ENCODE measurements at places on chromosomes 3 and 15.

GRCh38 chr15:76160426-76161152 lies 100.8 kb downstream of the TMEM266 start:
- no peak for DNase-seq

DNA sequence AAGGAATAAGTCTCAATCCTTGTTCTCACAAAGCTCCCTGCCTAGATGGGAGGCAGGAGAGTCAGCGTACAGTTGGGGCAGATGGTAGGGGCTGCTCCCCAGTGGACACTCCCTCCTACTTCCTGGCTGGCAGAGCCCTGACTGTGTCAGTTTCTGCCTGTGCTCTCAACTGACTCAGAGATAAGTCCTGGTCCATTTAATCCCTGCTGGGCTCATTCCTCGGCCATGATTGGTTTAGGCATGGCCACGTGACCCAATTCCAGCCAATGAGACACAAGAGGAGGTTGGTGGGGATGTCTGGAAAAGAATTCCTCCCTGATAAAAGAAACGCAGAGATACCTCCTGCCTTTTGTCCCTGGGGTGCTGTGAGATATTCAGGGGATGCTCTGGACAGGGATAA lies 118.1 kb upstream of the SLC6A11 start:
- DNase-seq: peak; percentile 13

- DNase-seq: no peak
Observed at GRCh38 chr3:39285332-39285731, 5.5 kb upstream of the CX3CR1 start.

- DNase-seq: no peak
Observed at GRCh38 chr15:89656116-89656815, 999 bp upstream of the KIF7 start.

- no peak for DNase-seq
Observed at GRCh38 chr15:95150466-95150865, 919.1 kb downstream of the MCTP2 start.

DNA sequence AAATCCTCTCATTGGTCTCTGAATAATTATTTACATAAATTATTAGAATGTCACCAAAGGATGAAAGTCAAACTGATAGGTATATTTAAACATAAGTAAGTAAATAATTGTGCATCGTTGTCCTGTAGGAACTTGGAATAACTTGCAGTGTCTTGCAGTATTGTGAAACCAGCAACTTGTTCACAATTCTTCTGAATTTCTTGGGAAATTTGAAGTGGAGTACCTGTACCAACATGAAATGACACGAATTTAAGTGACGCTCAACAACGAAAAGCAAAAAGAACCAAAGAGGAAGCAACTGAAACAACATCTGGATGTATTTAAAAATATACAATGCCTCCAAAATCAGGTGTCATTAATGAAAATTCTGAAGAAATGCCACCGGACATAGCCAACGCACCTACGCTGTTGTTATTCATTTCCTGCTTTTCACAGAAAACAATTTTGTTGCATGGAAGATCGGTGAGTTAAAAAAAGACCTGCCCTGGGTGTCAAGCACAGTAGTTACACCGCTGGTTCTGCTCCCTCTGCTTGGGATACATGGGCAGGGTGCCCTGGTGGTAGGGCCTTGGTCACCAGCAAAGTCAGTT lies 112.5 kb downstream of the RPLP1 start:
- no peak for DNase-seq

DNA sequence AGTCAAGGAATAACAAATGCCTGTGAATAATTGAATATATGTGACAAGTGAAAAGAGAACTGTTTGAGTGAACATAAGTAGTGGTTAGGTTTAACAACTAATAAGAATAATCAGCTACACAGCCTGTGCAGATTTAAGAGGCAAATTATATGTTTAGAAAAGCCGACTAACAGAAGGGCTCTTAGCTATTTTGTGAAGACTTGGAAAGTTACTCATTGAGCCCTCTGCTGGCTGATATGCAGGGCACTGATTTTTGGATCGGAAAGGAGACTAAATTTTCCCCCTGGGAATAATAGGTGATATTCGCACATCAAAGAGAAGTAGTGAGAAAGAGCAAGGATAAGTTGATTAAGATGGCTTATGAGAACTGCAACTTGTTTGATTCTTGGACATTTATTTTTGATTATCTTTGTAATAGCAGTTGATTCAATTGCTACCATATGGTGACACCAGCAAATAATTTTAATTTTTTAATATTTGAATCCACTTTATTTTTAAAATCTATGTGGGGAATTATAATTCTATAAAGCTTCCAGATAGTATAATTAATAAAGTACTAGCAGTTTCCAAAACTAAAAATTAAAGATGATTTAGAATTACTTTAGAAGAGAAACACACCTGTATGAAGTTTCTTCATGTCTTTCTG lies 156.2 kb downstream of the NLGN1 start:
- DNase-seq: peak; percentile 65

DNA sequence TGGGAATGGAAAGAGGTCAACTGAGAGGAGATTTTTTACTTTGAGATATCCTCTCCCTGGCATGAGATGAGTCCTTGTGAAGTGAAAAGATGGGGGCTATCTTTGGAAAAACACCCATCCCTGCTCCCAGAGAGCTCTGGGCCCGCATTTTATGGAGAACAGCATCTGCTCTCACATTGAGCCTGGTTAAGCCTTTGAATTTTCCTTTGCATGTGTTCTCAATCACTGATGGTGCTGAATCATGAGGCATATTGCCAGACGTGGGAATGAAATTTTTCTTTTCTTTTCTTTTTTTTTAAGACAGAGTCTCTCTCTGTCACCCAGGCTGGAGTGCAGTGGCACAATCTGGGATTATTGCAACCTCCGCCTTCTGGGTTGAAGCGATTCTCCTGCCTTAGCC lies 24.4 kb downstream of the TMEM45A start:
- no peak for DNase-seq

DNA sequence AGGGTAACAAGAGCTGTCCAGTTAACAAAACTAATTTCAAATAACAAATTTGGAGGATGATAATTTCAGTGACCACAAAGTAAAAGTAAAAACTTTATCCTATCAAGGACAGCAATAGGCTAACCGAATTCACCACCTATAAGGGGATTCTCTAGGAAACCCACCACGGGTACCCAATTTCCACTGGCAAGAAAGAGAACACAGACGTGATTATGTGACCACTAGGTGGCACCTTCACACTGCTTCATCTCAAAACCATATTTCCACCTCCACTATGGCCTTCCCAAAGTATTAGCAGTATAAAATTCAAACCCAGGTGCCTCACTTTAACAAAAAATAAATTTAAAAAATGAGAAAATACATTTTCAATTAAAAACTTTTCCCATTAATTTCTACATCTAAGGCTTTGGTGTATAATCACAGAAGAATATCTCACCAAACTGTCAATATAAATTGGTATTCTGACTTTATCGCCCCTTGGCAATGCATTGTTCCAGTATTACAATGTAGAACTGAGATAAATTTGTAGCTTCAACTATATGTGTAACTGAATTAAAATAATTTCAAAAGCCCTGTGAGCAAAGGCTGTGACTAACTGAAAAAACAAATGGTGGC lies 96.5 kb downstream of the FSIP1 start:
- DNase-seq: peak; percentile 52

DNA sequence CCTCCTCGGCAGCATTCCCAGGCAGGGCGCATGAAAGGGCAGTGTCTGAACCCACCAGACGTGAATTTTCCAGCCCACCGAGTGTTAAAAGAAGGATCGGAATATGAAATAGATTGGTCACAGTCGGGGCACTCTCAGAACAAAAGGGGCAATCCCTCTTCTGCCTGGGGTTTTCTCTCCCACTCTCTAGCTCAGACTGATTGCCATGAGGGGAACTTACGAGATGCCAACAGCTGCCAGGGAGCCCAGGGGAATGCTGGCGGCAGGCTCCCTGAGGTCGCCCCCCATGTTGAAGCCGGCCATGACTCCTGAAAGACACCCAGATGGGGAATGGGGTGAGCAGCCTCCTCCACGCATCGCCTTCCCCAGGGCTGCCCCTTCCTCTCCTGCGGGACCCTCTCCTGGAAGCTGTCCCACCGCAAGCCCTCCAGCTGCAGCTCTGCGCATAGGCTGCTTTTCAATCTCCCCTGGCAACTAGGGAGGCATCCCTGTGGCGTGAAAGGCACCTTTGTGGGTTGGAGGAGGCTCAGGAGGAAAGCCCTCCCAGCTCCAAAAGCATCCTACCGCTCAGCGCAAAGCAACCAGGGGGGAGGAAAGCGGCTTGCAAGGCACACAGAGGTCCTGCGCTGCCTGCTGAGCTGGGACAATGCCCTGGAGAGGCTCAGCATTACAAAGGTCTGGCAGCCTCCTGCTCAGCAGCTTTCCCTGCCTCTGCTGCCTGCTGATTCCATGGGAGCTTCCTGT lies 64.8 kb upstream of the HEG1 start:
- no peak for DNase-seq

DNA sequence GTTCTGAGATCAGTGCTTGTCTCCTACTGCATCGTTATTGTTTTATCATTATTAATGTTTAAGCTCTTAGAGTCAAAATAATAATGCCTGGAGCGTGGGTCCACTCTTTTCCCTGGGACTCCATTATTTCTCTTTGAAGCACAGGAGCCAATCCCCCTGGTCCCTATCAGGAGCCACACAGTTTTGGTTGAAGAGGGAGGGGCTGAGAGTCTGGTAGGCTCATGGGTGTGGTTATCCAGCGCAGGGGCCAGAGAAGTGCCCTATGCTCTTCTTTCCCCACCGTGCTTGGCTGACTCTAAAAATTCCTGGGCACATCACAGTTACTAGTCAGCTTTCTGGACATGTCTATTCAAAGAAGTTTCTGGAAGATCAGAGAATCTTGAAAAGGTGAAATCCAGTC lies 121.5 kb downstream of the DNAJB8 start:
- DNase-seq: no peak

- DNase-seq: no peak
Observed at GRCh38 chr15:88040516-88040915, 216.0 kb downstream of the NTRK3 start.

DNA sequence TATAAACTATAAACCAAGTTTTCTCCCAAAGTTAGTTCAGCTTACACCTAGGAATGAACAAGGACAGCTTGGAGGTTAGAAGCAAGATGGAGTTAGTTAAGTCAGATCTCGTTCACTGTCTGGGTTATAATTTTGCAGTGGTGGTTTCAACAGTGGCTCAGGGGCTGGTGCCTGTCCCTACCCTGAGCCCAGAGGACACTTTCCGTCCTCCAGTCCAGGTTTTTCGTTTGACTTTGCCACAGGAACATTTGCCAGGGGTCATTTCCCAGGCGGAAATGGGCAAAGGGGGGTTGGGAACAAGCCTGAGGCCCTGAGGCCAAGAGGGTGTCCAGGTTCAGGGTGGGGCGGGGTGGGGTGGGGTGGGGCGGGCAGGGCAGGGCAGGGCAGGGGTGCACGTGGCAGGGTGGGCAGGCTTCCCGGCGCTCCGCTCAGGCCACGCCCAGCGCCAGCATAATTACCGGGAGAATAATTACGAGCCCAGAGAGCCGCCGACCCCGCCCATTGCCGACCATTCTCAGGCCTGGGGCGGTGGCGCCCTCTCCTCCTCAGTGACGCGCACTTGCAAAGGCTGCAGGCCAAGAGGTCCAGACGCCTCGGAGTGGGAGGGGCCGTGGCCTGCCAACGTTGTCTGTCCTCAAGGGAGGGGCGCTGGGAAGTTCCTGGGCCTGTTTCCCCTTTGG lies 70.4 kb downstream of the KLF13 start:
- peak; percentile 45 for DNase-seq

- DNase-seq: no peak
Observed at GRCh38 chr3:114552527-114552812, 258.6 kb downstream of the TIGIT start.

- no peak for DNase-seq
Observed at GRCh38 chr15:101118615-101119014, 133.2 kb downstream of the CHSY1 start.

DNA sequence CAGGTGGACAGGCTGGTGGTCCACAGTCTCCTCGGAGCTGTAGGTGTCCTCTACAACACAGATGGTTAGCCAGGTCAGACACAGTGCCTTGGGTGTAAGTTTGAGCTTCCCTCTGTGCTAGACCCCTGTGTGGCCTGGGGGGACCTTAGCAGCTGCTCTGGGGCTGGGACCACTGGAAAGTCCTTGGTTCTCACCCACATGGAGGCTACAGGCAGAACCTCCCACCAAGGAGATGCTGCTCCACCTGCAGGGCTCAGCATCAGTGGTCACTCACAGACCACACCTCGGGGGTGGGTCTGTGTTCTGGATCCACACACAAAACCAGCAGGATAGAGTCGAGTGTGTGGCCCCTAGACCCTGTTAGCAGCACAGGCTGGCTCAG lies 8.4 kb downstream of the RASL12 start:
- DNase-seq: no peak

GRCh38 chr3:177341736-177342419 lies 144.6 kb upstream of the TBL1XR1 start:
- no peak for DNase-seq

GRCh38 chr3:4220065-4220464 lies 83.1 kb upstream of the SETMAR start:
- no peak for DNase-seq

DNA sequence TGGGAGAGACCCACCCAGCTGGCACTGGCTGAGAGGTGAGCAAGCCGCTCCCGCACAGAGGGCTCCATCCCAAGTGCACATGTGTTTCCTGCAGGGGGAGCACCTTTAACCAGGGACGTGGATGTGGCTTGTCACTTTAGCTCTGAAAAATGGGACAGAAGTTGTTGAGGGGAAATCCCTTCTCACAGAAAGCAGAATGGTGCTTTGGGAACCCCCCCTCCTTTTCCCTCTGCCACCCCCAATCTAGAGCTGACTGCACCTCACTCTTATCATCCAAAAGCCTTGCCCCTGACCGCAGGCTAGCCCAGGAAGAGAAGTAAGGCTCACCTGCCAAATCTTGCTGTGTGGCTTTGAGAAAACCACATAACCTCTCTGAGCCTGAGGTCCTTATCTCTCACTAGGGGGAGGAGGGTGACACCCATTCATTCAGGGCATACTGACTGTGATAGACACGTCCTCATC lies 77.9 kb downstream of the RPN1 start:
- peak; percentile 24 for DNase-seq

DNA sequence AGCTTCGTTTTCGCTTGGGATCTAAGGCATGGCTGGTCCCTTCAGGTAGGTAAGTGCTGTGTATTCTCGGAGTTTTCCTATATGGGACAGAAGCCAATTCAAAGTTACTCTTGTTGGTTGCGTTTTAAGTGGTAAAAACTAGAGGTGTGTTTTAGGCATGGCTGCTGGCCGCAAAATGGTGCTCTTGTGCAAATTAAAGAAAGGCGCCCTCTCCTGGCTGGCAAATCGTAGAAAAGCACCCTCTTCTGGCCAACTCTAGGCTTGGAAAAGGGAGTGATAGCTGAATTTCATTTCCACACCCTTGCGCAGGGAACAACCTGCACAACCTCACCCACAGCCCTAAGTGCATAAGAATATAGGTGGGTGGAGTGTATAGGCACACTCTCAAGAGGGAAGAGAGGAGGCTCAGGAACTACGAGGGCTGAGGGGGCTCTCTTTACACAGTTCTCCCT lies 23.5 kb downstream of the DRD3 start:
- peak; percentile 36 for DNase-seq

- DNase-seq: no peak
Observed at GRCh38 chr15:87538327-87538834, 718.2 kb downstream of the NTRK3 start.

Measured in ACHN (cell line).